Epithelial cell of prostate (primary cell): ENCODE measurements at places on chromosomes 4 and X.

DNA sequence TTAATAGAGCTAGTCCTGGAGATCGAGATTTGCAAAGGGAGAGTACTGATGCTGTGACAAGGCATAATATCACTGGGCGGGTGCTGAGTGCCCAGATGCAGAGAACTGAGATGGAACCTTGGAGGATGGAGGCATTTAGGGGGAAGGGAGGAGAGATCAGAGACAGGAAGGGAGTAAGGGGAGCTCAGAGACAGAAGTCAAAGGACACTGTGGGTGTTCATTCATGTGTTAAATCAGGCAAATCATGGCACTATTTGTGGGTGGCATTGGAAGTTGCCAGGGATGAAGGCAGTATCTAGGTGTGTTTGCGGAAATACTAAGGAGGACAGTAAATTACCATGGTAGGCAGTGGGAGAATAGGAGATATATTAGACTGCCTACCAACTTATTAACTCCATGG, 135.0 kb downstream of the RBM46 start:
- no peak for DNase-seq

DNA sequence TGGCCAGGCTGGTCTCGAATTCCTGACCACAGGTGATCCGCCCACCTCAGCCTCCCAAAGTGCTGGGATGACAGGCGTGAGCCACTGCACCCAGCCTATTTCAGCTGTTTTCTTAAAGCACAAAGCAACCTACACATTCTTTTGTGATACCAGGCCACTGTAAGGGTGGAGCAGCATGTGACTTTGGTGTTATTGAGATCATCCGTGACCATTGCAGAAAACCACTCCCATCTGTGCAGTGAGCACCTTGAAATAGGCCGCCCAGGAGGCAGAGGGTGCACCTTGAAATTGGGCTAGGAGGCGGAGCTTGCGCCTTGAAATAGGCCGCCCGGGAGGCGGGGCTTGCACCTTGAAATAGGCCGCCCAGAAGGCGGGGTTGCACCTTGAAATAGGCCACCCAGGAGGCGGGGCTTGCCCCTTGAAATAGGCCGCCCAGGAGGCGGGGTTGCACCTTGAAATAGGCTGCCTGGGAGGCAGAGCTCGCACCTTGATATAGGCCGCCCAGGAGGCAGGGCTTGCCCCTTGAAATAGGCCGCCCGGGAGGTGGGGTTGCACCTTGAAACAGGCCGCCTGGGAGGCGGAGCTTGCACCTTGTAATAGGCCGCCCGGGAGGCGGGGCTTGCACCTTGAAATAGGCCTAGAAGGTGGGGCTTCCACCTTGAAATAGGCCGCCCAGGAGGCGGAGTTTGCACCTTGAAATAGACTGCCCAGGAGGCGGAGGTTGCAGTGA, 9.0 kb upstream of the SLC25A6 start:
- DNase-seq, result no peak

- no peak for DNase-seq
Observed at GRCh38 chr4:13580036-13580435, 35.7 kb upstream of the NKX3-2 start.

DNA sequence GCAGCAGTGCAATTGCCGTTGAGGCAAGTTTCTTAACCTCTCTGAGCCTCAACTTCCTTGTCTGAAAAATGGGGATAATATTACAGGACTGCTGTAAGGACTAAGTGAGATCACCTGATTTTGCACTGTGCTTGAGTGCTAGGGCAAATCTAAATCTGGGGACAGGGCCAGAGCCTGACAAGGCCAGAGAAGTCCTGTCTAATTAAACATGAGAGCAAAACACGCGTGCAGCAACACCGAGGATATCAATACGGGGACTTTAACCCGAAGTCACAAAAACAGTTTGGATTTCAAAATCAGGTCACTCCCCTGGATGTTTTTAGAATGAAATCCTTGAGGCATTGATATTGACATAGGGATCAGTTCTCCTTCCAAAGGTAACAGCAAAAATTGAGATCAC, 5.7 kb upstream of the GJB1 start:
- no peak for DNase-seq

DNA sequence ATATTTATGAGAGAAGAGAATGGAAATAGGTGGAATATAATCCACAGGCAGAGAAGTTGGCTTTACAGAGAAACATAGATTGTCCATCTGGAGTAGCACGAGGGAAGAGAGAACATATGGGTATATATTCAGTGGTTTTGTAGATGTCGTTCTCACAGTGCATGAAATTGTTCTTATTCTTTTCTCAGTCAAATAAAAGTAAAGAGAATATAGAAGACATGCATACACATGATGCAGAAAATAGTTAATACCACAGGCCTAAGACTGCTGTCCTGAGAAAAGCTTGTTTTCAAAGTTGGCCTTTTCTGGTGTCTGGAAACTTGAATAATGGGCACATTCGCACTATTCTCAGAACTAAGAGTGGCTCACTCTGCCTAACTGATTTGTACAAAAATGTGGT, 378.1 kb downstream of the GABRG1 start:
- no peak for DNase-seq

DNA sequence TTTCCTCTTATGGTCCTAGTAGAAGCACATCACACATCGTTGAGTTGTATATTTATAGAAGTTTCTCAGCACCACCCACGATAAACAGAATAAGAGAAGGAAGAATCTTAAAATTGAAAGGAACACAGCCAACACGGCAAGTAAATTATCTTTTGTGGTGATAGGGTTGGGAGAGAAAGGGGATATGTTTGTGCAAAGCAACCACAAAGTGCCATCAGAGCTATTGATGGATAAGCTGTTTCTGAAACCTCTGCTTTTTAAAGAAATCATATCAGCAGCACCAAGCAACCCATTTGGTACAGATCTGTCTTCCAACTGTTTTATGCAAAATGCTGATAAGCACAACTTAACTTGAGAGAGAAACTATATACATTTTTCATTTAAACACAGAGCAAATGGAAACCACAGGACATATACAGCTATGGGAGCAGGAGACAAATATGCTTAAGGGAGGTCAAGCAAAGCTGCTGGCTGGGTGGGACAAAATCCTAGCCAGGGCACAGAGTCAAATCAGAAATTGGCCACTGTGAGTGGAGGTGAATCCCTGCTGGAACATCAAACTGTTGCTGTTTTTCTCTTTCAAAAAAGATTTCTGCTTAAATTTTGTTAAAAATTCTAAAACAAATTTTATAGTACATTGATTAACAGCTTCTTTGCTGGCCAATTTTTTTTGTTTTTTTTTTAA, 194.0 kb upstream of the HHIP start:
- DNase-seq, result no peak

GRCh38 chrX:129984111-129984958, 1.9 kb downstream of the BCORL1 start:
- DNase-seq, result no peak

DNA sequence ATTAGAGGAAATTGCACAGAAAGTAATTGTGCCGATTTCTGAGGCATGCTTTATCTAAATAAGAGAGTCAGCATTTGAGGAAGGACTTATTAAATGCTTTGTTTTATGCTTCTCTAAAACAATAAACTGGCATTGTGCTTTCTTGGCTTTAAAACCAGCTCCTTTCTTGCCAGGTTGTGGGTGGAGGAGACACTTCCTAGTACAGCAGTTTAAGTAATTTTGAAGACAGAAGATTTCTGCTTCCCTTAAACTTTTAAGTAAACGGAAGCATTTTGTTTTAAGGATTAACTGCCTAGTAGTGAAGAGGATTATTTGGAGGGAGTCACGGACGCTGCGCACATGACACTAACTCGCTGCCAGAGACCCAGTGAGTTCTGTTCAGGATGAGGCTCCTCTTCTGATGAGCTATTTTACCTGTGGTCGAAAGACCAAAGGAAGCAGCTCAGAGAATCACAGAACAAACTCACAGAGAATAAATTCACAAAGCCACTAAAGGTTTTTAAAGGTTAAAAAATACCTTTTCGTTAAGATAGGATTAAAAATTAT, 169.5 kb downstream of the TLL1 start:
- DNase-seq, result no peak

DNA sequence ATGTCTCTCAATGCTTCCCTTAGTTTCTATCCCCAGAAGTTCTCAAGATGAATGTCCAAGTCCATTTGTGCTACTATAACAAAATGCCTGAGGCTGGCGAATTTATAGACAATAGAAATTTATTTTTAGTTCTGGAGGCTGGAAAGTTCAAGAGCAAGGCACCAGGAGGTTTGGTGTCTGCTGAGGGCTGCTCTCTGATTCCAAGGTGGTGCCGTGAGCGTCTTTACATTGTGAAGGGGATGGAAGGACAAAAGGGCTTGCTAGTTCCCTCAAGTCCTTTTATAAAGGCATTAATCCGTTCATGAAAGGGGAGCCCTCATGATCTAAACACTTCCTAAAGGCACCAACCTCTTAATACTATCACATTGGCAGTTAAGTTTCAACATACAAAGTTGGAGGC, 12.3 kb downstream of the TRIM2 start:
- DNase-seq, result no peak

GRCh38 chr4:56310401-56311125, 76.7 kb downstream of the AASDH start:
- DNase-seq, result no peak

GRCh38 chr4:101785486-101785885, 5.0 kb upstream of the BANK1 start:
- DNase-seq, result no peak
